ENCODE measurements at places on chromosomes 5 and 9.

DNA sequence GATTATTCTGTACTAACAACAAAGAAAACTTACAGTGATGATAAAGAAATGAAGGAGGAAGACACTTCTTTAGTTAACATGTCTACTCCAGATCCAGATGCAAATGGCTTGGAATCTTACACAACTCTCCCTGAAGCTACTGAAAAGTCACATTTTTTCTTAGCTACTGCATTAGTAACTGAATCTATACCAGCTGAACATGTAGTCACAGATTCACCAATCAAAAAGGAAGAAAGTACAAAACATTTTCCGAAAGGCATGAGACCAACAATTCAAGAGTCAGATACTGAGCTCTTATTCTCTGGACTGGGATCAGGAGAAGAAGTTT lies 67.9 kb downstream of the VCAN start:
- DNase-seq = no peak

- no peak for DNase-seq
These were observed 35.4 kb upstream of the IL17B start for GRCh38 chr5:149414405-149415065.

GRCh38 chr5:127834554-127834953 lies 131.4 kb downstream of the CCDC192 start:
- no peak for DNase-seq

DNA sequence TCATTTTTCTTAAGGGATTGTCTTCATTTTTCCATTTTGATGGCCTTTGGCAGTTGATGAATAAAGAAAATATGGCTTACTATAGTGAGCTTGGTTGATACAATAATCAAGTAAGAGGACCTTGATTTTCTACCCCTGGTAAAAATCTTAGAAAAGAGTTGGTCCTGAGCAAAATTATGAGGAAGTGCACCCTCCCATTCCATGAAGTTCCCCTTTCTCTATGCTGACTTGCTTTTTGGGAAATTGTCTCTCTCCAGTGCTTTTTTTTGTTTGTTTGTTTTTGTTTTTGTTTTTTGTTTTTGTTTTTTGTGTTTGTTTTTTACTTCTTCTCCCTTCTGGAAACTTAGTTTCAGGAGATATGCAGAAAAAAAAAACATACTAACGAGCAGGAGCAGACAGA lies 449.2 kb upstream of the ACTBL2 start:
- DNase-seq = no peak

- no peak for DNase-seq
These were observed 2.3 kb downstream of the UHRF2 start for GRCh38 chr9:6415266-6415665.

DNA sequence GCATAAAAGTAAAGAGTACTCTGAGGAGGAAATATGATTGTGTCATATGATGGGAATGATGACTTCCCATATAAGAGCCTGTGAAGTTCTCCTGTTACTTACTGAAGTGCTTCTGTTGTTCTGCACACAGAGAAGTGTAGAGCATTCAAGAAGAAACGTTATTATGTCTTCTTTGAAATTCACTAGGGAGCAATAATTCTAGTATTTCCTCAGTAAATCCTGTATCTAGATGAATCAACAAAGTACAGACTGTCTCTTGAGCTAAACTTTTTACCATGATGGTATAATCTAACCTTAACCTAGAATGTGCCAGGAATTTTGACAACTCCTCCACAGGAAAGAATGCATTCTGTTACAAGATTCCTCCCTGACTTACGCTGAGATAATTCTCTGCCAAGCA lies 18.9 kb upstream of the GHR start:
- DNase-seq = no peak

DNA sequence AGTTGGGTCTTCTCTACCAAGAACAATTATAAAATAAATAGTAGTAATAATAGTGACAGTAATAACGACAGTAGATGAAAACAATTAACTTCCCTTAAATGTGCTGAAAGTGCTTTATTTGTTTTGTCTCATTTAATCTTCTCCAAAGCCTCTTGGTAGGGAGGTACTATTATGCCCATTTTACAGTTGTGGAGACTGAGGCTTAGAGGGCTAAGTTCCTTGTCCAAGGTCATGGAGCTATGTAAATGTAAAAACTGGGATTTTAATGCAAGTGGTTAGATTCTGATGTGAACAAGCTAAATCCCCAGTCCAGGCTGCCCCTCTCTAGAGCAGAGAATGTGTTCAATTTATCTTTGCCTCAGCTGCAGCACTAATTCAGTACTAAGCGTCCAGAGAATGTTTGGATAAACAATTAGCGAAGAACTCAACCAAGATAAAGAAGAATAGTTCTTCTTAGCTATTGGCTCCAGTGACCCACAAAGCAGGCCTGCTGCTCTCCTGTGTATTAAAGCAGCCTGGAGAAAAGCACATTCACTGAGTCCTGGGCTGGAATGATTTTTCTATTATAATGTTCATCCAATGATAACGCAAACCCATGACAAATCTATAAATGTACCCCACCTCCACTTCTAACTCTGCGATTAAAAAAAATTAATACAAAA lies 68.8 kb downstream of the NPR3 start:
- no peak for DNase-seq

GRCh38 chr9:104568868-104569267 lies at the start of gene OR13C8:
OR13C8 (plus strand) TSS chr9:104569168; CDS start chr9:104569168, 0 bp downstream.
- no peak for DNase-seq
